ENCODE measurements at places on chromosomes 3 and 15. TPM values are rescaled to one million over a fixed set of nuclear protein-coding genes. Genes with fewer than 3 reads are reported as not detected.

The TLR9 gene
- total RNA-seq: not detected

The TF gene
- total RNA-seq: 8.2 TPM

The CAMK2N2 gene
- 0.35 TPM for total RNA-seq

- no peak for DNase-seq
Observed at GRCh38 chr3:15015456-15015855, 49.7 kb downstream of the MRPS25 start.

DNA sequence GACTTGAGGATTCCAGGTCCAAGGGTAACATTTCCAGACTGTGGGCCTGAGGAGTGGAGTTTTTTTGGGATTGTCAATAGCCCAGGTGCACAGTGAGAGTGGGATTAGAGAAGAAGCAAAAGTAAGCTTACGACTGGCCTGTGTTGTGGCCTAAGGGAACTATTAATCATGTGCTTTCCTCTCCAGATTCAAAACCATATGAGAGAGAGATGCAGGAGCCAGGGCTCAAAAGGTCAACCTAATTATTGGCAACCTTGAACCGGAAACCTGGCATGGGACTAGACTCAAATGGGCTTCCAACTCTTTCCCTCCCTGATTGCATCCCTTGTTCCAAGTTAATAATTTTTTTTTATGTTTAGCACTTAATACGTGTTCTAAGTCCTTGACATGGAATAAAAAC is 242.1 kb upstream of the THRB start:
- no peak for DNase-seq

DNA sequence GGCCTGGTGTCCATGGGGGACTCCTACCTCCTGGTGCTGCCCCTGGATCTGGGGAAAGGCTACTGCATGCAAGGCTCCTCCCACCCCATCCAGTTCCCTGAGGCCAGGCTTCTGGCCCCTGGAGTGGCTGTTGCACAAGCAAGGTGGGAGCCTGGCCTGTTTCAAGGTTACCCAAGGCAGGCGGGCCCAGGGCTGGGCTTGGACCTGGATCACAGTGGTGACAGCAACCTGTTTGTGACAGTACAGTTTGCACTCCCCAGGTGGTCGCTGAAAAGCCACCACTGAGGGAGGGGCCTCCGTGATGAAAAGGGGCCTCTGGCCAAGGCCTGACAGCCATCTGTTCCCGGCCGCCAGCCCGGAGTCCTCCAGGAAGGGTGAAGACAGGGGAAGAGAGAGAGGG is 14.4 kb upstream of the KY start:
- no peak for DNase-seq

- DNase-seq: no peak
Observed at GRCh38 chr15:75738014-75738646, 25.5 kb upstream of the CSPG4 start.
